ENCODE measurements at places on chromosomes 6 and 20.

DNA sequence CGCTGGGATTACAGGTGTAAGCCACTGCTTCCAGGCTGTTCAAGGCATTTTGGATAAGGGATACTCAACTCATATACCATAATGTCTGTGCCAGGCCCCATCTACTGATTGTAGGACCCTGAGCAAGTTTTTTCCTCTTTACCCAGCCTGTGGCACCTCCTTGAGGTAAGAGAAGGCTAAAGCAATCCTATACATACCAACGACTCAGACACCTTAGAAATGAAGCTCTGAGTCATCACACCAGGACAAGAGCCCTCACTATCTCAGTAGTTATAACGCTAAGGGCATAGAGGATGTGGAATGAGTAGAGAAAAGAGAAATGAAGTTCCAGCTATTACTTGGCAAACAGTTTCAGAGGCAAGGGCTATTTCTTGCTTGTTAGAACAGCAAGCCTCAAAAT, 16.9 kb downstream of the NDRG3 start:
- DNase-seq, result no peak

- DNase-seq, result peak; percentile 30
These were observed 200.6 kb downstream of the GMPR start for GRCh38 chr6:16438718-16439591.

GRCh38 chr6:159103396-159104162, 58.8 kb upstream of the TAGAP start:
- DNase-seq, result no peak

DNA sequence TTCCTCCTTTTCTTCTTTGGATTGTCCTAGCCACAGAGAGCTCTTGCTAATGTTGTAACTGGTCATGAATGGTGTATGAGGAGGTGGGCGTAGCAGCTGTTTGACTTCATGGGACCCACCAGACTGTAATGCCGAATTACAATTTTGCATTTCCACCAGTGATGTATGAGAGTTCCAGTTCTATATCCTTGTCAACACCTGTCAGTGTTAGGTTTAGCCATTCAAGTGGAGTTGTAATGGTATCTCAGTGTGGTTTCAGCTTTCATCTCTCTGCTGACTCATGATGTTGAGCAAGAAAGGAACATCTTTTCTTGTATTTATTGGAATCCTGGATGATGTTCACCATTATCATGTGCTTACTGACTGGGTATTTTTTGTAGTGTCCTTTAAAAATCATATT, 5.1 kb downstream of the IGF2R start:
- DNase-seq, result no peak

DNA sequence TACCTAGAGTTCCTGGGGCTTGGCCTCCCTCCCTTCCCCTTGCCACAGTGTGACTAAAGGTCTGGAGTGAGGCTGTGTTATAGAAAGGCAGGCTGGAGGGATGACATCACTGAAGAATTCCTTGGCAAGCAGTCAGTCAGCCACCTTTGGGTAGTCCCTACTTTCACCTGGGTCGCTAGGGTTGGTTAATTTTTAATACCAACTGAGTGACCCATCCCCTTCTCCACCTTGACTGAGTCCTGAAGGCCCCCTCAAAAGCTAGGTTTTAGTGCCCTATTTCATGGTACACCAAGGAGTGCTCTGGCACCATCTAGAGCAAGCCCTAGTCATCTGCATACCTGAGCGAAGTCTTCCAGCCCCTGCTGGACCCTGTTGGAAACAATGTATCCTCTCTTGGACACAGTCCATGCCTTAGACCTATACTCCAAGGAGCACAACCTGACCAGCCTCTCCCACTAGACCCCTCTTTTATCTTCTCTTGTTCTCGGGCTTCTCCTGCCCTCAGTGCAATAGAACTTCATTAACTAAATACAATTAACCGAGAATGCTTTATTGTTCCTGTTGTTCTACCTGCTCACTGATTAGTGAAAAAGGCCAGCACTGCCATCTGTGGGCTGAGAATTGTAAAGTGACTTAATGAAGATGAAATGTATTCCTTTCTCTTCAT, 44.6 kb downstream of the RIN2 start:
- no peak for DNase-seq

DNA sequence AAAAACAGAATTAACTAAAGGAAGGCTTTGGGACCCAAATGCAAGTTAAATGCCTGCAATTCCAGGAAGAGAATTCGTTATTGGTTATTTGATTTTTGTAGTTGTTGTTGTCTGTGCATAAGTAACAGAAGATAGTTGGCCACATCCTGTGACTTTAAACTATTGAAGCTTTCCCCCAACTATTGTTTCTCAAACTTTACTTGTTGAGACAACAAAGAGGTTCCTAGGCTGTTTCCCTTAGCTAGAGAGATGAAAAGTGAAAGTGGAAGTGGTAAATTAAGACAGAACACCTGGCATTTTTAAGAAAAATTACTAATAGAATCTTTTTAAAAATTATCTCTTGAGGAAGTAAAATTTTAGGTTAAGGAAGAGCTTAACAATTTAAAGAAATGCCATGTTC, 525.2 kb downstream of the PKHD1 start:
- DNase-seq, result no peak

DNA sequence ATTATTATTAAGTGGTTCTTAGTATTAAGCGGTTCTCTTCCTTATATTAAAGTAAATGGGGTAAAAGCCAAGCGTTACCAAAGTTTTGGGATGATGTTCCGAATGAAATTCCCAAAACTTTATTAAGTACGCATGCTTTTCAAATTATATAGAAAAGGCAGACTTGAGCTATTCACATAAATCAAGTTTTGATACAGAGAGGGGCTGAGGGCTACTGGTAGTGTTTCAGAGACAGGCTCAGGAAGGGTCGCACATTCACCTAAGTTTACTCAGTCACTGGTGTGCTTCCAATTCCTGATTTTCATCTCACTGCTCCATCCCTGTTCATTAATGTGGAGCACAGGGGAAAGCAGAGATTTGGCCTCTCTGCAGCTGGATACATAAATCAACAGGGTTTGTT, 652.2 kb downstream of the QKI start:
- no peak for DNase-seq

GRCh38 chr6:123480986-123481385, 155.8 kb downstream of the TRDN start:
- no peak for DNase-seq

DNA sequence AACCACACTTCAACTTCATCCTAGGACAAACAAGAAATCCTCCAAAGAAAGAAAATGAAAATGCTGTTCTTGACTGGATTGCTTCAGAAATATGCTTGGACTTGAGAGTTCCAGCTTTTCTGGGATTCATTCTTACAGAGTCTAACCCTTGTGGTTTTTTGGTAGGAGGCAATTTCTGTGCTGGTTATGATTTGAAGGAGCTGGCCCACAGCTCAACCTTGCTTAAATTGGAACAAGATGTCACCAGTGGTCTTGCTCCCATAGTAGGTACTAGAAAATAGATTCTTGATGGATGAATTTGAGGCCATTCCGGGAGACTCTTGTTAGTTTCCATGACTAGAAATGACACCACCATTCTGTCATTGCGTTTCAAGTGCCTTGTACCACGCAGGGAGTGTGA, 54.3 kb upstream of the BMP6 start:
- no peak for DNase-seq

DNA sequence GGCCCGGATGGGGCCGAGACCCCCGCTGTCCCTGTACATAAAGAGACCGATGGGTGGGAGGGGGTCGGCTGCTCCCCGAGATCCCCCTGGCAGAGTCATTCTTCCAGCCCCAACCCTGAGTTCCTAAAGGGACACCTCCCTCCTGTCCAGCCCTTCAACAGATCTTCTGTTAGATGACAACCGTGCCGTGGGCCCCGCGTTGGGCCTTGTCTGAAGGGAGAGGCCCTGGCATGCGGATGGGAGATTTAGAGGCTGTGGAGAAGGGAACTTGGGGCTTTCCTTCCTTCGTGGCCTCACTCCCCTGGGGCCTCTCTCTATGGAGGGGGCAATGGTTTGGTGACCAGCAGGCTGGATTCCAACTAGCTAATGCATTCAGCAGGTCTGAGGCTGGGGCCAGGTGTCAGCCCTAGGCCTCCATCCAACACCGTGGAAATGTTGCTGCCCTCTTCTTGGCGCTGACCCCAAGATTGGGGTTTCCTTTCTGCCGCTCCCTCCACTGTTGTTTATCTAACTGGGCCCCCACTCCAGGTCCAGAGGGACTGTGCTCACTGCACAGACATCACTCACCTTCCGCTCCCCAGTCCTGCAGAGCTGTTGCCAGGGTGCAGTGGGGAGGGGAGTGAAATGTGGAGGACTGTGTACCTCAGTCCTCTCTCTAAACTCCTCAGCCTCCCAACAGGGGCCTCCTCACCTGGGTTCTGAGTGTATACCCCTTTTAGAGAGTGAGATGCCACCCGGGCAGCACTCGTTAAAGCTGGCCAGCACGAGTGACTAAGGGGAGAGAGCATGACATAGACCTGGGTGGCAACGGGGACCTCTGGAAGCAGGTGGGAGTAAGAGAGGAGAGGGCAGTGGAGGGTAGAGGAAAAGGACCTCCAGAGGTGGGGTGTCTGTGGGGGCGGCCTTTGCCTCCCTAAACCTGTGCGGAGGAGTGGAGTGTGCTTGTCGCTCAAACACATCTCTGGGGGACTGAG, 6.7 kb downstream of the TMEM151B start:
- no peak for DNase-seq

- DNase-seq, result no peak
These were observed 27.6 kb downstream of the MLIP start for GRCh38 chr6:54138795-54139194.

DNA sequence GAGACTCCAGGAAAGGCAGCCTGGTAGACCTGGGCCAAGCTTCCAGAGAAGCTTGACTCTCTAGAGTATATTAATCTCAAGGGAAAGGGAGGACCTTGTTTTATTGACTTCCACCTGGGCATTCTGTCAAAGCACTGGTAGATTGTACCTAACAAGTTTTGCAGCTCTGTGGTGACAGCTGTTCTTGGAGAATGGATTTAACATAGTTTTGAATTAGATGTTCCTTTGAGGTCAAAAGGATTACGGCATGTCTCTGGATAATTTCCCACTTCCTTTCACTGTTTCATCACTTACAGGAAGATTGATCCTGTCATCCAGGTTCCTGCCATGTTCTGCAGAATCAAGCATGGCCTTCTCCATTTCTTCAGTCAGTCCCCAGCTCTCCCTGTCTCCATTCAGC, 246.0 kb downstream of the PHACTR1 start:
- no peak for DNase-seq

DNA sequence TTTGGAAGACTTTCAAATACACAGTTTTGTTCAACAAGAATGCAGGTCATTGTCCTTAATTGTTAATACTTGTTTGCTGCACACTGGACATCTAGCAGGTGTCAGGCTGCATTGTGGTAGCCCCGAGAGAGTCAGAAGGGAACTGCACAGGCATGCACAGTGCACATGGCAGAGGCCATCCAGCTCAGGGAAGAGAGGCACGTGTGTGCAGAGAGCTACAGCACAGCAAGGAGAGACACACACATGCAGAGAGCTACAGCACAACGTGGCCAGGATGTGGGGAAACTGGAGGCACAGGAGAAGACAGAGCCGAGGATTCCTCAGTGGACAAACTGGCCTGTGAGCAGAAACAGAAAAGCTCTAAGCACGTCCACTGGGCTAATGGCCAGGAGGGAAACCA, 272.0 kb downstream of the SMOC2 start:
- DNase-seq, result no peak

Data from CD4-positive, alpha-beta T cell treated with Interleukin-17A for 4 hours (primary cell).